ENCODE measurements at places on chromosomes 1 and 21.
A peak's percentile ranks its signal among the peaks of the same experiment; 100 is the strongest.

DNA sequence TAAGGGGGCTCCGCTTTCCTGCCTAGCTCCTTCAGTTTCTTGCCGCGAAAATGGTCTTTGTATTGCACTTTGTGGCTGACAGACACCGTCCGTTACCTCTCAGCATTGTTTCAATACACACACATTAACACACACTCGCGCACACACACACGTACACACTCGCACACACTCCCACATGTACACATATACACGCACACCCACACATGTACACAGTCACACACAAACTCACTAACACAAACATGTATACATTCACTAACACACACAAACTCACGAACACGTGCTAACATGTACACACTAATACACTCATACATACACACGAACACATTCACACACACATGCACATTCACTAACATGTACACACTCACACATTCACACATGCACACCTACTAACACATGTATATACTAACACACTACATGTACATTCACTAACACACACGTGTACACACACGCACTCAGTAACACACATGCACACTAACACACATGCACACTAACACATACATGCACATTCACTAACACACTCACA, 48.9 kb downstream of the PSMG1 start:
- no peak for DNase-seq

GRCh38 chr1:211684791-211685190, 9.4 kb upstream of the NEK2 start:
- no peak for DNase-seq

DNA sequence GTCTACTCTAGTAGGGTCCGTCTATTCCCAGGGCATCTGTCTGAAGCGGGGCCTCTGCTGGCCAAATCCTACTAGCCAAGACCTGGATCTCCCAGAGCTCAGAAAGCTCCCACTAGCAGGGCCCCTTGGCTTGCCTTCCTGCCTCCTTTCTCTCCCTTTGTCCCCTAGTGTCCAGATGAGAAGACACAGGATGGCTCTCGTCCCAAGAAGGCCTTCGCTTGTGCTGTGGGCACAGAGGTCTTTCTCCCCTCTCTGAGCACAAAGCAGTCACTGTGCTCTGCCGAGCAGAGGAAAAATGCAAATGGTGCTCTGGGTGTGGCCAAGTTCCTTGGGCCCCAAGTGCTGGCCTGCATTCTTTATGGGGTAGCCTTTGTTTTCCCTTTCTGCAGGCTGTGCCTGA, 13.0 kb upstream of the GPR137B start:
- DNase-seq: no peak

DNA sequence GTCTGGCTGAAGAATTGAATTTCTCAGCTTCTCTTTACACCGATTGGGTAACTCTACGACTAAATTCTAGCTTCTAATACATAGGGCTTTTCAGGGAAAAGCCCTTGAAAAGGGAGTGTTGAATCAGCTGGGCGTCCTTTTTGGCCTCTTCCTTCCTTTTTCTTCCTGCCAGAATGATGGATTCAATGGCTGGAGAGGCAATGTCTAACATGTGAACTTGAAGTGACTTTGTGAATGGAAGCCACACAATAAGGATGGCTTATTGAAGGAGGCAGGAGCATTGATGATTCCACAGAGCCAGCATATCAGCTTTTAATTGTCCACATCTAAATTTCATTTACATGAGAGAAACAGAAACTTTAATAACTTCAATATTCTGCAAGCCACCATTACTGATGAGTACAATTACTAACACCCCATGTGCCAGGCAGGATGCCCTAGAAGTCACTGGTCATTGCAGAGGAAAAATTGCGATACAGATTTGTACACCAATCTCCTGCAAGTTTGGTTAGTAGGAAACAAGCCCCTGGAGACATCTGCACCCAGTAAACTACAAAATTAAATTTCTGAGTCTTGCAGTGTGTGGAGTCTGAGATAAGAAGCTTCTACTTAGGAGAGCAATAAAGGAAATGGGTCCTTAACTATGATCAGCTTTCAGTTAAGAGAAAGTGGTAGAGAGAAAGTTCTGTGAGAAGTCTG, 56.1 kb downstream of the STYXL2 start:
- DNase-seq: no peak

DNA sequence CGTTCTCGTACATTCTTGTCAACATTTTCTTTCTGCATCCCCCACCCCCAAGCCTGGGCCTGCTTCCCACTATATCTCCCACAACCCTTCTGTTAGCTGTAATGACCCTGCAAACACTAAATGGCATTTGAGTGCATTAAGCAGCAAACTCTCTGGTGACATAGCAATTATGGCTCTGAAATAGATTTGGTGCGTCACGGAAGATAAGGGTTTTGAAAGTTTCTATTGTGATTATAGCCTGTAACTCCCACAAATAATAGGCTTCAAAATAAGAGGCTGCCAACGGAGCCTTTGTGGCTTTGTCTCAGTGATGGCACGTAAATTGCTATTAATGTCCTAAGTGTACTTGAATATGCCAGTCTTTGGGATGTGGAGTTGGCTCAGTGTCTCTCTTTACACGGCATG, 277.6 kb downstream of the PBX1 start:
- no peak for DNase-seq

- no peak for DNase-seq
These were observed 1557.9 kb downstream of the PLA2G4A start for GRCh38 chr1:188386666-188387065.

- peak; percentile 58 for DNase-seq
These were observed 50.1 kb upstream of the ECE1 start for GRCh38 chr1:21340230-21340945.

DNA sequence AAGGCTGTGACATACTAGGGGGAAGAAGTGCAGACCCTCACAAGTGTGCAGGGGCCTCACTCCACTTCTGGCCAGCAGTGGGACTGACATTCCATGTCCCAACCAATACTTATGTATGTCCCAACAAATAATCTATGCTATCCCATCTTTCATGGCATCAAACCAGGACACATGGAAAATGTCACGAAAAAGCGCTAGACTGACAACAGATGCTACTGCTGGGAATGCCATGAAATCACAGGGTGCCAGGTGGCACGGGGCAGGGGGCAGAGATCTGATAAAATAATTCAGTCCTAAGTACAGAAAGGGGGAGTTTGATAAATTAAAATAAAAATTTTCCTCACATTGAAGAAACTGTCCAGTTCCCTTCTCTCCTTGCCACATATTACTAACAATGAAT, 27.6 kb upstream of the BCAS2 start:
- DNase-seq: no peak

DNA sequence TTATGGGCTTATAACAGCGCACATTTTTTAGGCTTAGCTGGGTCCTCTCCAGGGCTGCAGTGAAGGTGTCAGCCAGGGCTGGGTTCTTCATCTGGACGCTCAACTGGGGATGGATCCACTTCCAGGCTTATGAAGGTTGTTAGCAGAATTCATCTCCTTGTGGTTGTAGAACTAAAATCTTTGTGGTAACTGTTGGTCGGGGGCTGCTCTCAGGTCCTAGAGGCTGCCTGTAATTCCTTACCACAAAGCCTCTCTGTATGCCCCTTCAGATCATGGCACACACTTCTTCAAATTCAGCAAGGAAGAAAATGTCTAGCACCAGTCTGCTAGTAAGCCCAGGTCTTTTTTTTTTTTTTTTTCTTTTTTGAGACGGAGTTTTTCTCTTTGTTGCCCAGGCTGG, 40.9 kb upstream of the EPS8L3 start:
- DNase-seq: no peak

DNA sequence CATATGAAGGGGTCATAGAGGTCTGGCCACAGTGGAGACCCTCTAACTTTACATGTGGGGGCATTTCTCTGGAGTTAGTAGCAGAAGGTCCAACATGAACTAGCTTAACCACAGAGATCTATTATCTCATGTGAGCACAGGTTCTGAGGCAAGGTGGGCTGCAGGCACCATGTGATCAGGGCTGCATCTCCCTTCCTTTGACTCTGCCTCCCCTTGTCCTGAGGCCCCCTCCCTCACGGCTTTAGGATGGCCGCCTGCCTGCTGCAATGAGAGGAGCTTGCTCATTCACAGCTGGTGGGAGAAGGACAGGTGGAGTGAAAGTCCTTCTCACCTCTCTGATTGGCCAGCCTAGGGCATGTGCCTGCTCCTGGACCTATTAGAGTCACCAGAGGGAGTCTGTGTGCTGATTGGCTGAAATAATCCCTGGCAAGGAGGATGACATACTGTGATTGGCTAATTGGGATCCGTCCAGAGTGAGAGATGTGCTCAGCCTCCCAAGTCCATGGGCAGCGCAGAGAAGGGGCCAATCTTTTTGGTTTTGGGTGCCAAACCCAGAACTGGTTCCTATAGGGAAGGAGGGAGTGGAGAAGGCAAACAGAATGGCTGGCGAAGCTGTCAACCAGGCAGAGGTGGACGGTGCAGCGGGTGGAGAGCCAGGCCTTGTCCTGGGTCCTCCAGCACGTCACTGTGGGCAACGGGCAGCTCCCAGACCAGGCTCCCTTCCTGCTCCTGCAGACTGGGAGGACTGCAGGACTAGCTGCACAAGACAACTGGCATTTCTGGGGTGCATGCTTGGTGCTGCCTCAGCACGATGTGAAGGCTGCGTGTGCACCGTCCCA, 39.4 kb upstream of the C1orf174 start:
- no peak for DNase-seq

- DNase-seq: peak; percentile 51
These were observed 137.1 kb downstream of the PROX1 start for GRCh38 chr1:214124915-214125314.

DNA sequence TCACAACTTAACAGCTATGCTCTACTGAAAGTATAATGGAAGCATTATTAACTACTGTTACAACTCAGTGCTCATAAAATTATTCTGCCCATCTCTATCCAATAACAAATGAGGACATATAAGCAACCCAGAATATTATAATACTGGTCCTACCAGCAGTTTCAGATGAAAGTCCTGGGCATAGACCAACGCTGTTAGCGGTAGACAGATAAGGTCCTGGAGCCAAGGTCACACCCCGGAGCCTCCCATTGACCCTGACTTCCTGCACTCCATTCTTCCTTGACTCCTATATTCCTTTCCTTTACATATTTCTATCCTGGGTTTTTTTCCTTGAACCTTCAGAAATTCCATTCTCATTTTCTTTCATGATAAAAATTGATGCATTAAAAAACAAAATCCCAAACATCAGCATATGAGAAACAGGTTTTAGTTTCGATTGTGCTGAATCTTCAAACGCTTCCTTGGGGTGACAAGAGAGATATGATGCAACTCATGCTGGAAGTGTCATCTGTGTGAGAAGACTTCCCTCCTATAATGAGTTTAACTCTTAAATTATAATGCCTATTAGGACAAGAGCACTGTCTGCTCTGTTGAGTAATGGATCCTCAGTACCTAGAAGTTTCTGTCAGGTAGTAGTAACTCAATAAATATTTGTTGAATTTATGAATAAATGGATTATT, 831.1 kb downstream of the LRRIQ3 start:
- no peak for DNase-seq

- DNase-seq: no peak
These were observed 16.5 kb downstream of the DYRK1A start for GRCh38 chr21:37383086-37383485.

DNA sequence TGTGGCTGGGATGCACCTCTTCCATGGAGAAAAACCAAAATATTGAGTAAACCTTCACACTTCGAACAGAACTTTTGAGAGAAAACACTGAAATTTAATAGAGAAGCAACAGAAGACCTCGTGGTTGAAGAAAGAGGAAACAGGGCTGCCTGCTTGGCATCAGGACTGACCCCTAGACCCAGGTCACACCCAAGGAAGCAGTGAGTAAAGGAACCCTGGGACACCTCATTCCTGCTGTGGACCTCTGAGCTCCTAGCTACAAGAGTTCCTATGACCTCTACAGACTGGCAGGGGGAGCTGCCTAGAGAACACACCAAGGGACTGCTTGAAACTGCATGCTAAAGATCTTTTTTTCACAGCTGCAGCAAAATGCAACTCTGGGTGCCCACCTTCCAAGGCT, 67.8 kb downstream of the FASLG start:
- no peak for DNase-seq

- no peak for DNase-seq
These were observed 51.7 kb downstream of the COL24A1 start for GRCh38 chr1:86104606-86105532.

DNA sequence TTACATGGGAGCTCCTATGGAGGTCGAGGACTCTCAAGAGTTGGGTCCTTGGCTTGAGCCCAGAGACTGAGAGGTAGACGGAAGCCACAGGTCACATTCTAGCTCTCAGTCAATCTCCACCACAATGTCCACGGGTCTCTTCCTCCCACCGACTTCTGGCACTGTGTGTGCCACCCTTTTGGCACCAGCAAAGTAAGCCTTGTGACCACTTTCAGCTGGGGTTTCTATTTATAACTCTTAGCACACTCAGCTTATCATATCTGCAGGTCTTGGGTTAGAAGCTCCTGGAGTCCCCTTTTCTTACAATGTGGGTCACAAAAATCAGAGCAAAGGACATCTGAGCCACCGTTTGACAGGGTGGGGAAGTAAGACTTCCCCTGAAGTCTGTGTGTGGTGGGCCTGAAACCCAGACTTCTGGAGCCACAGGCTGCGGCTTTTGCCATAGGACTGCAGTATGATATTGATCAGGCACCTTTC, 28.3 kb downstream of the NCMAP start:
- DNase-seq: no peak

DNA sequence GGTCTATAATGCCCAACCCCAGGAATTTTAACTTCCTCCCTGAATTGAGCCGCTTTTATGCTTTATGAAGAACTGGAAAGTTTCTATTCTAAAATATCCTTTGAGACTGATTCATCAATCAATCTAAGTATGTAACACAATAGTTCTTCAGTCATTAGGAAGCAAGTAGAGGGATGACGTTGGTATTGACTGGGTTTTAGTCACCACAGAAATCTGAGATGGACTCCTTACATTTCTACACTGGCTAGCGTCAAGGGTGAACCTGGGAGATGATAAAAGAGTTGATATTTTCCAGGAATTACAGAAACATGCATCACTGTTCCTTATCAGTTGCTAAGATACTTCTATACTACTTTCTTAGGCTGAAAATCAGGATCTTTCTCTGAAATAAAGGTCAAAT, 308.0 kb downstream of the HMCN1 start:
- DNase-seq: no peak

GRCh38 chr1:54965624-54966340, 14.6 kb upstream of the TMEM61 start:
- DNase-seq: peak; percentile 71

DNA sequence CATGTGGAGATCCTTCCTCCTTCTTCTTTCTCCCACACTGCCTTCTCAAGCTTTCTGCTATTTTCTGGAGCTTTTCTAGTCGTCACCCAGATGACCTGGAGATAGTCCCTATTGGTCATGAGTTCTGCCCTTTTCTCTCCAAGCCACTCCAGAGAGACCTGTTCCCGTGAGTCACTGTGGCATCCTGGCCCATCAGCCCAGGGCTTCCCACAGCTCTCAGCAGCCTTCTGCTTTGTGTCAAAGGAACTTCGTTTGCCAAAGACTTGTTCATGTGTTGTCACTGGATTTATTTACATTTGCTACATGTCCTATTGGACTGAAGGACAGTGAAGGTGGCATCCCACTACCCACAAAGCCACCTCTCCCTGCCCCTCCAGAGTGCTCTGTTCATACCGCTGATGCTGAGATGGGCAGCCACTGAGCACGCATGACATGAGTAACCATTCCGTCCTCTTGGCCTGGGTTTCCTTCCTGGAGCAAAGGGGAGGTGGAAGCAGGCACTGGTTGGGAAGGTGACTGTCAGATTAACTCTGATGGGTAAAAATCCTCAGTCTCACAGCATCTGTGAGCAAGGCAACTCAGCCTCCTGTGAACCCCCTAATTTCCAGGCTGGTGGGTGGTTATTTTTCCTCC, 119.2 kb downstream of the EDEM3 start:
- DNase-seq: no peak

GRCh38 chr1:116494353-116494692, 76.5 kb downstream of the CD58 start:
- no peak for DNase-seq
